ENCODE measurements at places on chromosomes 6 and 20.
A peak's percentile ranks its signal among the peaks of the same experiment; 100 is the strongest.

DNA sequence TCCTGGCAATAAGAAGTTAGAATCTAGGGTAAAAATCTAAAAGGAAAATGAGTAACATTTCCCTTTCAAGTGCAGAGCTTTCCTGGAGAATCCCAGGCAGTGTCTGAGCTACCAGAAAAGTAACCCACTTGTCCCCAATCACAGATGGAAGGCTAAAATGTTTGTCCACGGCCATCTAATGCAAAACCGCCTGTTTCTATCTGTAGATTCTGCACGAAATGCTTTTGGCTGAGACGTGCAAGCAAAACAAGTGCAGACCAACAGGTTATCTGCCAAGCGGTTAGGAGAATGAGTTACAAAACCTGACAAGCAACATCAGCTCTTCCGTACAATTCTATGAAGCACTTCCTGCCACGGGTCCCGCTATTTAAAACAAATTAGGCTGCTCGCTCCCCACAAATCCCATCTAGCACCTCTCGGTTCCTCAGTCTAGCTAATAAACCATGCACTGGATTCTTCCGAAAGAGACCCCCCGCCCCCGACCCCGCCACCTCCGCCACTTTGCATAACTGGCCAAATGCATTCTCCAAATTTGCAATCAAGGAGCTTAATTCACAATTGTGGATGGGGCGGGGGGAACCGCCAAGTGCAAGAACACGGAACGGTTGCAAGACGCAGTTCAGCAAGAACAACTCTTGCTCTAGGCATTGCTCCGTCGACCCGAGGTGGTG lies 1.4 kb downstream of the ELOVL5 start:
- H3K4me1 ChIP-seq, result peaks cover 21% of the 10 kb centered on the region
- H3K36me3 ChIP-seq, result no peaks in the 10 kb centered on the region
- H3K27ac ChIP-seq, result peak overlapping the region; percentile 83

GRCh38 chr6:30945281-30945680 lies 4.5 kb downstream of the MUCL3 start:
- H3K36me3 ChIP-seq, result no peaks in the 10 kb centered on the region
- H3K4me3 ChIP-seq, result no peak overlapping the region
- peaks cover 4% of the 10 kb centered on the region for H3K27me3 ChIP-seq
- H3K4me1 ChIP-seq, result no peaks in the 10 kb centered on the region
- no peak for DNase-seq

GRCh38 chr20:51326201-51326819 lies 216.2 kb downstream of the NFATC2 start:
- peaks cover 4% of the 10 kb centered on the region for H3K4me1 ChIP-seq
- no peak overlapping the region for H3K4me3 ChIP-seq
- H3K27me3 ChIP-seq, result peaks cover 4% of the 10 kb centered on the region
- DNase-seq, result peak; percentile 46
- no peak overlapping the region for H3K27ac ChIP-seq
- H3K36me3 ChIP-seq, result peaks cover 10% of the 10 kb centered on the region

DNA sequence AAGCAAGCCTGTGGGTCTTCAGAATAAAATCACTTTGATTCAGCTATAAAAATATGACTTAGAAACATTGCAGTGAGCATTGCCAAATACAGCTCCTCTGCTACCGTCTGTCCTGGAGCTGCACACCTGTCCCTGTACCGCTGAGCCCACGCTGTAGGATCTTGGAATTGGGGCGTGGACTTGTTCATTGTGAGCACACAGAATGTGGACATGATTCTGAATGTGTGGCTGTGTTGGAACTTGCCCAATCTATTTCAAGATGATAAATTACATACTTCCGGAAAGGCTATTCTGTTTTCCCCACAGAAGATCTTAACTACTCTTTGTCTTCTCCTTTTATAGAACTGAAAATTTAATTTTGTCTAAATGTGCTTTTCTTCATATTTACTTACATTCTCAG lies 107.3 kb downstream of the UST start:
- DNase-seq, result no peak
- peaks cover 1% of the 10 kb centered on the region for H3K27me3 ChIP-seq
- no peak overlapping the region for H3K27ac ChIP-seq
- H3K4me1 ChIP-seq, result peaks cover 32% of the 10 kb centered on the region
- H3K4me3 ChIP-seq, result no peak overlapping the region

- H3K27ac ChIP-seq, result peak overlapping the region; percentile 100
- H3K4me1 ChIP-seq, result peaks cover 35% of the 10 kb centered on the region
These were observed 2.2 kb downstream of the INSM1 start for GRCh38 chr20:20370094-20370575.

DNA sequence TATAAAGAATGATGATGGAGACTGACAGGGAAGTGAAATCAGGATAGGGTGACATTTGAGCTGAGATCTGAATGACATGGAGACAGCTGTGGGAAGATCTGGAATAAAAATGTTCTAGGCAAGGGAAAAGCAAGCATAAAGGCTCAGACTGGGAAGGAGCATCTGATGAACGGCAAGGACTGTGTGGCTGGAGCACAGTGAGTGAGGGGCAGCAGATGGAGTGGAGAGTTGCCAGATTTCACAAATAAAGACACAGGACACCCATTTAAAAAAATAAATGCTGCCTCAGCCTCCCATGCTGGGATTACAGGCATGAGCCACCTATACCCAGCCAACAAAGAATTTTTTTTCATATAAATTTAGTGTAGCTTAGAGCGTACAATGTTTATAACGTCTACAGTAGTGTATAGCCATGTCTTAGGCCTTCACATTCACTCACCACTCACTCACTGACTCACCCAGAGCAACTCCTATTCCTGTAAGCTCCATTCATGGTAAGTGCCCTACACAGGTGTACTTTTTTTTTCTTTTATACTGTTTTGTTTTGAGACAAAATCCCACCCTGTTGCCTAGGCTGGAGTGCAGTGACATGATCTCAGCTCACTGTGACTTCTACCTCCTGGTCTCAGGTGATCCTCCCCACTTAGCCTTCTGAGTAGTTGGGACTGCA lies 2.4 kb upstream of the ZBTB24 start:
- no peaks in the 10 kb centered on the region for H3K36me3 ChIP-seq
- H3K27me3 ChIP-seq, result peaks cover 6% of the 10 kb centered on the region
- no peak overlapping the region for H3K4me3 ChIP-seq
- no peak for DNase-seq

- no peaks in the 10 kb centered on the region for H3K36me3 ChIP-seq
- H3K4me3 ChIP-seq, result no peak overlapping the region
- no peaks in the 10 kb centered on the region for H3K4me1 ChIP-seq
- no peaks in the 10 kb centered on the region for H3K27me3 ChIP-seq
- no peak for DNase-seq
- H3K27ac ChIP-seq, result no peak overlapping the region
These were observed 22.6 kb downstream of the SNX5 start for GRCh38 chr20:17946040-17946439.

GRCh38 chr20:13672690-13673089 lies 34.0 kb upstream of the TASP1 start:
- no peaks in the 10 kb centered on the region for H3K36me3 ChIP-seq
- H3K27ac ChIP-seq, result no peak overlapping the region
- no peak for DNase-seq
- H3K4me3 ChIP-seq, result no peak overlapping the region

GRCh38 chr6:111338843-111339242 lies 144.2 kb downstream of the REV3L start:
- no peaks in the 10 kb centered on the region for H3K27me3 ChIP-seq
- H3K4me3 ChIP-seq, result no peak overlapping the region
- H3K27ac ChIP-seq, result no peak overlapping the region
- H3K36me3 ChIP-seq, result peaks cover 3% of the 10 kb centered on the region
- DNase-seq, result no peak
